ENCODE measurements at places on chromosomes 3 and 15. TPM values are rescaled to one million over a fixed set of nuclear protein-coding genes. Genes with fewer than 3 reads are reported as not detected.

DNA sequence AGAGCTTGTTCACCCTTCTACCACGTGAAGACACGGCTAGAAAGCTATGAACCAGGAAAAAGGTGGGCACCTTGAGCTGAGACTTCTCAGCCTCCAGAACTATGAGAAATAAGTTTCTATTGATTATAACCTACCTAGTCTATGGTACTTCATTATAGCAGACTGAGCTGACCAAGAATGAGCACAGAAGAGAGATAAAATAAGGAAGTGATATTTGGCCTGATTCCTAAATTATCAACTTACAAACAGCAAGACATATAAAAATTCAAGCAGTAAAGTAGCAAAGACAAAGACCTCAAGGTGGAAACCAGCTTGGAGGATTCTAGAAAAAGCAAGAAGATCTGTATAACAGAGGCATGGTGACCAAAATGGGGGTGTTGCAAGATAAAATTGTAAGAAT lies 63.9 kb upstream of the OSTN start:
- DNase-seq: no peak
- no peaks in the 10 kb centered on the region for H3K27me3 ChIP-seq
- H3K4me1 ChIP-seq: no peaks in the 10 kb centered on the region
- no peak overlapping the region for H3K27ac ChIP-seq
- H3K36me3 ChIP-seq: no peaks in the 10 kb centered on the region
- H3K4me3 ChIP-seq: no peak overlapping the region

DNA sequence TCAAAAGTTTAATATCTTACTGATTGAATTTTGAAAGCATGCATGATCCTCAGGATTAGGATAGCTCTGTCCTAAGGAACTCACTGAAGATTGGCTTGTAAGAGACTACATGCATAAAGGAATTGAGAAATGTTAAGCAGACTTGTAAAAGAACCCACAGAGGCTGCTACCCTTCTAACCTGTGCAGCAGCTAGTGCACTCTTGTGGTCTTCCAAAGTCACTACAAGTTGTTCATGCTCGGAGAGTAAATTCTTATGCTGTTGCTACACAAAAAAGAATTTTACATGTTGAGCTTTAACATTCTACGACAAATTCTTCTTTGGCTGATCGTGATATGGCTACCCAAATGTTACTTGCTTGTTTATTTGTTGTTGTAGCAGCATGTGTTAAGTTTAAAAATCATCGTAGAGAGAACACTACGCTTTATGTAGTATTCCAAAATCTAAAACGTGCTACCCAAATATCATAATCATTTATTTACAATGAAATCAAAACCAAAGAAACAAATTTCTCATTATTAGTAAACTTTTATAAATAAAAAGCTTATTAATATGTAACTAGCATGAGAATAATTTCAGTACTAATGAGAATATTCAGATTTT lies 55.0 kb downstream of the GOLIM4 start:
- no peaks in the 10 kb centered on the region for H3K36me3 ChIP-seq
- H3K4me3 ChIP-seq: no peak overlapping the region
- no peak for DNase-seq
- H3K4me1 ChIP-seq: no peaks in the 10 kb centered on the region

GRCh38 chr3:19765954-19766353 lies 168.1 kb downstream of the EFHB start:
- H3K36me3 ChIP-seq: no peaks in the 10 kb centered on the region
- no peak for DNase-seq
- H3K4me3 ChIP-seq: no peak overlapping the region
- H3K27ac ChIP-seq: no peak overlapping the region
- H3K4me1 ChIP-seq: no peaks in the 10 kb centered on the region

GRCh38 chr3:41328926-41329325 lies 129.6 kb downstream of the CTNNB1 start:
- H3K27ac ChIP-seq: no peak overlapping the region
- no peak for DNase-seq
- no peaks in the 10 kb centered on the region for H3K27me3 ChIP-seq
- no peaks in the 10 kb centered on the region for H3K4me1 ChIP-seq
- H3K36me3 ChIP-seq: no peaks in the 10 kb centered on the region
- H3K4me3 ChIP-seq: no peak overlapping the region

DNA sequence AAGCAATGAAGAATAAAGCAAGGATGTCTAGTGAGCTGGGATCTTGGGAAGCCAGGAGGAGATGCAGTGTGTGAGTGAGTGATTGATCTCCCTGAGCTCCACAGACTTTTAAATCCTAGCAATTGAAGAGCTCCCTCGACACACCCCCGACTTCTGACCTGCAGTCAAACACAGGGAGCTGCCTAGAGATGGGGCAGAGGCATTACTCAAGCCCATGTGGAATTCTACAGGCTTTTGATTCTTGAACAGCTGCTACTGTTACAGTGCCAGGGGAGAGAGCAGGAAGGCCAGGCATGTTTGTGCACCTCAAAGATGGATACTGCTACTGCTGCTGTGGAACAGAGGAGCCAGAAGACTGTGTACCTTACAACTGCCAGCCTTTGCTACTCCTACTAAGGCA lies 1403.1 kb upstream of the ALCAM start:
- no peak for DNase-seq
- no peaks in the 10 kb centered on the region for H3K36me3 ChIP-seq
- no peak overlapping the region for H3K27ac ChIP-seq
- H3K4me1 ChIP-seq: peaks cover 2% of the 10 kb centered on the region
- no peaks in the 10 kb centered on the region for H3K27me3 ChIP-seq

GRCh38 chr3:141648055-141648910 lies 89.8 kb upstream of the RNF7 start:
- no peak overlapping the region for H3K27ac ChIP-seq
- H3K4me1 ChIP-seq: no peaks in the 10 kb centered on the region
- no peaks in the 10 kb centered on the region for H3K27me3 ChIP-seq
- no peak overlapping the region for H3K4me3 ChIP-seq
- H3K36me3 ChIP-seq: no peaks in the 10 kb centered on the region

GRCh38 chr3:160331127-160331937 lies 67.7 kb downstream of the IFT80 start:
- H3K4me1 ChIP-seq: no peaks in the 10 kb centered on the region
- H3K36me3 ChIP-seq: no peaks in the 10 kb centered on the region
- no peak overlapping the region for H3K27ac ChIP-seq
- DNase-seq: no peak

ATP13A5 gene
- total RNA-seq: not detected

SOX14 gene
- not detected for total RNA-seq

C15orf39 gene
- 24.6 TPM for total RNA-seq

ARHGAP11A gene
- 4.3 TPM for total RNA-seq

Measured in aorta (tissue), 5 donors.